ENCODE measurements at places on chromosomes 1 and 21.

- no peak for DNase-seq
Measured at GRCh38 chr1:162310337-162310736, 66.3 kb downstream of the SPATA46 start.

DNA sequence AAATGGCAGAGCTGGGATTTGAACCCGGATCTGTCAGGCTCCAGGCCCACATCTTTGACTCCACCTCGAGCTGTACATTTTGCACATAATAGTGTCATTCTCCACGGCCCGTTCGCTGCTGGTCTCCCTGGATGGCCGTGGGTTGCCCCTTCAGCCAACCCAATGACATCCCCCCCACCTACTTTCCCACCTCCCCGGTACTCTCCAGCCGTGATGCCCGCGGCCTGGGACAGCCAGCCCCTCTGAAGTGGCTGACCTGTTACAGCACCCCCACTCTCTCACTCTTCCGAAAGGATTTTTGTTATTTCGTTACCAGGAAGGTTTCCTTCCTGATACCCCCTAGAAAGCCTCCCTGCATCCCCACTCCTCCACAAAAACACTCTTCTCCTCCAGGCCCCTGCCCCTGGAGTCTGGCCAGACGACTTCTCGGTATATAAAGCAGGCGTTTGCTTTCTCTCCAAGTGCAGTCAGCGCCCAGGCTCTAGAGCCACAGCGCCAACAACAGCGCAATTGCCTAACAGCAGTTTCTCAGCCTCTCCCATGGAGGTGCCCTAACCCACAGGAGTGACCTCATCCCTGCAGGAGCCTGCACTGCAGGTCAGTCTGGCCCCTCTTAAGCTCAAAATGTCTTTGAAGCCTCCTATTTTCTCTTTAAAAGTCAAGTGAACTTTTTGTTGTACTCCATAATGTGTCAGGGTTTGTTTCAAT, 14.5 kb upstream of the GJB5 start:
- DNase-seq, result no peak

GRCh38 chr1:14716474-14716873, 118.0 kb downstream of the KAZN start:
- no peak for DNase-seq

DNA sequence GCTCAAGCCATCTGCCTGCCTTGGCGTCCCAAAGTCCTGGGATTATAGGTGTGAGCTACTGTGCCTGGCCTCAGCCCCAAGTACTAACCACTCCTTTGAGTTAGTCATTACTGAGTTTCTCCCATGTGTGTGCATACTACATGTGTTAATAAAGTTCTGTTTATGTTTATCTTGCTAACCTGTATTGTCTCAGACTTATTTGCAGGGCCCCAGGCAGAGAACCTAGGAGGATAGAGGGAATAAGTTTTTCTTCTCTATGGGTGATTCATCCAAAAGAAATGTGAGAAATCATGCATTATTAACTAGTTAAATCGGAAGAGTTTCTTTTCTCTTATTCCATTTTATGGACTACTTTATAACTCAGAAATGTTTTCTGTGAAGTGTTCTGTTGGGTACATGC, 203.9 kb upstream of the CACYBP start:
- DNase-seq, result no peak

DNA sequence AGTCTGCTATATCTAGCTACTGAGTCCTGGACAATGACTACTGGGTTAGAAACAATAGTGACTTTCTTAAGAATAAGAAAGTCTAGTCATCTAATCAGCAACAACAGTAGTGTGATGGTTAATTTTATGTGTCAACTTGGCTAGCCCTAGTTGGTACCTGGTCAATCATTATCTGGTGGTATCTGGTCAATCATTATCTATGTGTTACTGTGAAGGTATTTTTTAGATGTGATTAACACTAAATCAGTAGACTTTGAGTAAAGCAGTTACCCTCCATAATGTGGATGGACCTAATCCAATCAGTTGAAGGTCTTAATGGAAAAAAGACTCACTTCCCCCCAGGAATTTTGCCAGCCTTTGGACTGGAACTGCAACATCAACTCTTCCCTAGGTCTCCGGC, 312.6 kb downstream of the SIPA1L2 start:
- DNase-seq, result no peak

DNA sequence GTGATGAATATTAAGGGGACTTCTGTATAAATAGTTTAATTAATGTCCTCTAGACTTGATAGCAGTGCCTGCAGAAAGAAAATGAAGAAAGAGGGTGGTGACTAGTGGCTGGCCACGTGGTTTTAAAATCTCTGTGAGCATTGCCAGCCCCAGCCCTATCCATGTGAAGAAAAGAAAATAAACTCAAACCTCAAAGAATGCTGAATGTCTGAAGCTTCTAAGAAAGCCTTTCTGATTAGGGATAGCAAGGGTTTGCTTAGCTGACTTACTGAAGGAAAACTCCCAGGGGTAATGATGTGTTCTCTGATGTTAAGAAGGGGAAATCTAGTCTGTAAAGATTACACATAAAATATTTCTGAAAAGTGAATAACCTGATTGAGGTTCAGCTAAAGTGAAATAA, 31.8 kb downstream of the ADGRL2 start:
- no peak for DNase-seq

GRCh38 chr1:245241526-245242130, 86.8 kb downstream of the KIF26B start:
- DNase-seq, result no peak

GRCh38 chr1:37265156-37265555, 209.2 kb upstream of the ZC3H12A start:
- DNase-seq, result no peak

DNA sequence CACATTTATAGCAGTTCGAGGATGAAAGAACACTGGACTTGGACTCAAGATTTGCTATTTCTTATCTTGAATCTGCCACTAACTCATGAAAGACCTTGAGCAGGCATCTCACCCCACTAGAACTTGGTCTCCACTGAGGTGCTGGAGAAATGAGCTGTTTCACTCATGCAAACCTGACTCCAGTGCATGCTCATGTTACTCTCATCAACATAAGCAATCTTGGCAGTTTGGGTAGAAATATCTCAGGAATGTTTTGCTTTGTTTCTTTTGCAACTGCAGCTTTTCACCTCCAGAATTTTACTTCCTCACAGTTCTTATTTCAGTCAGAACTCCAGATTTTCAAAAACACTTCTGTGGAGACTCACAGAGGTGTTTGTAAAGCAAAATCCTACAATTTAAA, 46.2 kb upstream of the DAB1 start:
- DNase-seq, result no peak
